ENCODE measurements at places on chromosomes 3 and 15. TPM values are rescaled to one million over a fixed set of nuclear protein-coding genes. Genes with fewer than 3 reads are reported as not detected.

PRSS50 gene
- total RNA-seq: not detected

CYP8B1 gene
- total RNA-seq: not detected

- no peaks in the 10 kb centered on the region for H3K27me3 ChIP-seq
- H3K27ac ChIP-seq: no peak overlapping the region
- H3K4me3 ChIP-seq: no peak overlapping the region
- H3K36me3 ChIP-seq: no peaks in the 10 kb centered on the region
These were observed 89.0 kb downstream of the CHSY1 start for GRCh38 chr15:101162701-101163483.

GRCh38 chr15:62592920-62593319 is 427.8 kb upstream of the C2CD4B start:
- H3K27ac ChIP-seq: no peak overlapping the region
- no peak for DNase-seq
- H3K4me1 ChIP-seq: peaks cover 9% of the 10 kb centered on the region
- no peaks in the 10 kb centered on the region for H3K27me3 ChIP-seq

CELF6 gene
- total RNA-seq: not detected
